ENCODE measurements at places on chromosomes 5 and 9.

GRCh38 chr9:111356481-111357244 lies 26.6 kb upstream of the OR2K2 start:
- no peak for DNase-seq

DNA sequence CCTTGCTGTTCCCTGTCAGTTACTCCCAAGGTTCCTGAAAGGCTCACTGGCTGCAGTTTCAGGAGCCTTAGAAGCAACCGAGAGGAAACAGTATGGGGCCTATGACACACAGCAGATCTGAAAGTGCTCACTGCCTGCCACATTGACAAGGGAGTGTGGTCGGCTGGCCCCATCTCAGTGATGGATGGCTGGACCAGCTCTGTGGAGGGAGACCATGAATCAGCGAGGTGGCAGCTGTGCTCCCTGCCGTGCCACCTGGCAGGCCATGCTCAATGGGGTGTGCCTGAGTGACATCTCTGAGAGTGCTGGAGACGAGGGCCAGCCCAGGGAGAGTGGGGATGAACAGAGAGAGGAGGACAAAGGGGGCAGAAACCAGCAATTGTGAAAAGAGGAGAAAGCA lies 49.1 kb downstream of the DOCK2 start:
- DNase-seq = no peak

- DNase-seq = no peak
Measured at GRCh38 chr5:174428895-174429294, 295.5 kb upstream of the MSX2 start.

DNA sequence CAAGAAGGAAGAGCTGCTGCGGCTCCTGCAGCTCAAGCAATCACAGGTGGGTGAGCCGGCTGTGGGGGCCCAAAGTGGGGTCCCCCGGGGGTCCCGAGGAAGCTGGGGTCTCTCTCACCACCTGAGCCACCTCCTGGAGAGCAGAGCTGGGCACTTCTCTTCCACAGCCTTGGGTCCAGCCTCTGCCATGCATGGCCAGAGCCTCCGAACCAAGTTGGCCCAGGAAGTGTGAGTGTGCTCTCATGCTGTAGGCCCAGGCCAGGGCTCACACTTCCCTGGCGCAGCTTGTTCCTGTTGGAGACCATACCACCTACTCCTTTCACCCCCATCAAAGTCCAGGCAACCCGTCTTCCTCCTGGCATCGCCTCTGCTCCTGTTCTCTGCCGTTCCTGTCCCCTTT lies 19.7 kb downstream of the HMCN2 start:
- DNase-seq = no peak

GRCh38 chr5:56064984-56065383 lies 70.2 kb upstream of the IL6ST start:
- no peak for DNase-seq

Measured in cortex of kidney (tissue), 1 donor.